ENCODE measurements at places on chromosomes 2 and 18.

DNA sequence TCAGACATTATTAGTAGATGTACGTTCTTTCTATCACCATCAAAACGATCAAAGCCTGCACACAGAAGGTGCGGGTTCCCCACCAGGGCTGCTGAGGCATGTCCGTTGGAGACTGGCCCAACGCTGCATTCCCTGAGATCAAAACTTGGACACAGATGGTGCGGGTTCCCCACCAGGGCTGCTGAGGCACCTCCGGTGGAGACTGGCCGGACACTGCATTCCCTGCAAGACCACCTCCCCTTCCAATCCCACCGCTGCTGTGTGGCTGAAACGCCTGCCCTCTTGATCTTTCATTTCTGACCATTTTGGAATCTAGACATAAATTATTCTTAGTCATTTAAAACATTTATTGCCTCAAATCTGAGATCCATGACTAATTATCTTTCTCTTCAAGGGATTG is 254.2 kb upstream of the SALL3 start:
- no peak for DNase-seq

GRCh38 chr2:74003494-74004211 is 18.9 kb downstream of the TET3 start:
- no peak for DNase-seq

DNA sequence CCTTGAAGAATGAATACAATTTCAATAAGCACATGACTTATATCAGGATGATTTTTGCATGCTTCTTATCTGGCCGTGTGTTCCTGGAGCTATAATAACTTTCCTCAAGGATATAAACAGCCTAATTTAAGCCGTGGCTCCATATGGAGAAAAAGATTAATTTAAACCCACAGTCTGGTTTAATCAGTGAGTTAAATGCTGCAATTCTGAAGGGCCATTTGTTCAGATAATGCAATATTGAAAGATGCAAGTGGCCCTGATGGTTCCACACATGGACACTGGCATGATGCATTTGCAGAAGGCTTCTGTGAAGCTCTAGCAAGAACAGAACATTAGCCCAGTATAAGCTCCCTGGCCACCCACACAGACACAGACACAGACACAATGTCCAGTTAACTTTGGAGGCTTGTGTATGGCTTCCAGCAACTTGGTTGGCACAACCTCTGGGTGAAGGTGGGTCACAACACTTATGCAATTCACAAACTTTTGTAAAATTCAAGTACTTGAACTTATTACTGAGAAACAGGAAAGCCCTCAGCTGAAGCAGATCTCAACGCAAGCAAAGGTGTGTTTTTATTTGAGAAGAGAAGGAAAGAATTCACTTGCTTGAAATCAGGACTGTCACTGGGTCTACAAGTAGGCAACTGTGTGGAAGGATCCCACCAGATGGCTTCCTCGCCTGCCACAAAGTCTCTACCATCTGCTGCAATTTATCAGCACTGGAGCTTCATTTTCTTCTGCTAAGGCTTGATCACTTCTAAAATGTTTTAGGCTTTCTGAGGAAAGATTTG is 63.3 kb downstream of the MDH1 start:
- no peak for DNase-seq

DNA sequence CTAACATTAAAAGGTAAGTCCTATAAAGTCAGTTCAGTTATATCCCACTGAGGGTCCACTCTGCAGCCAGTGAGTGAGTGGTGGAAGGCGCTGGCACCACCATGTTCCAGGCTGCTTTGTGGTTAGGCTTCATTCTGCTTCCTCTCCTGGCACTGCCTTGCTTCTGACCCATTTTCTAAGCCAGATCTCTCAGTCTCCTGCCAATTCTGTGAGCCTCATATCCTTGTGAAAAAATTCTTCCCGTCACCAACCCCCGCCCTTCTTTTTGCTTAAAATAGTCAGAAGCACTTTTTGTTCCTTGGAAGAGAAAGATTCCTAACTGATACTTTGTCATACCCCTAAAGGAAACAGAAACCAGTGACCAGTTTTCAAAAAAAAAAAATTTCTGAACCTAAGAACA is 139.8 kb upstream of the NCK2 start:
- no peak for DNase-seq

DNA sequence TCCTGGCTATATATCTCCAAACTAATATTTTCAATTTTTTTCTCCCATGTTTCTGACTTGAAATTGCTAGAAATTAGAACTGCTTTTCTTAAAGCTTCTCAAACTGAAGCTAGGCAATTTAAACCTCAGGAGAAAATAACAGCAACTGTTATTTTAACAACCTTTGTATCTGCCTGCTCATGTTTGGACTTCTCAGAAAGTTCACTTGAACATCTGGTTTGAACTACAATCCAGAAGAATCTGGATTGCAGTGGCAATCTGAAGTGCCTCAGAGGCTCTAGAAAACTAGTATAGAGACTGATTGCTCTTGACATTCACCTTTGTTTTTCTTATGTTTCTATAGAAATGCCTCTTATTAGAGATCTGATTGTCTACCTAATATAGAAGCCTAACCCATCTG is 64.1 kb downstream of the STAT4 start:
- DNase-seq, result no peak

DNA sequence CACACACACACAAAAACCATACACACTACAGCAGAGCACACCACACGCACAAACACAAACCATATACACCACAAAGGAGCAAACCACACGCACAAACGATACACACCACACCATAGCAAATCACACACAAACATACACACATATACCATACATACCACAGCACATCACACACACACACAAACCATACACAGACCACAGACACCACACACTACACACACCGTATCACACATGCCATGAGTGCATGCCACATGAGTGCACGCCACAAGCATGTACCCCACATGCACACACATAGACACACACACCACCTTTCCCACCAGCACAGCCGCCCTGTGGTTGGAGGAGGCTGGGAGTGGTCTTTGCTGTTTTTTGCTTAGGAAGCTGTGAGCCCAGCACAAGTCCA is 517.1 kb upstream of the MYT1L start:
- no peak for DNase-seq

DNA sequence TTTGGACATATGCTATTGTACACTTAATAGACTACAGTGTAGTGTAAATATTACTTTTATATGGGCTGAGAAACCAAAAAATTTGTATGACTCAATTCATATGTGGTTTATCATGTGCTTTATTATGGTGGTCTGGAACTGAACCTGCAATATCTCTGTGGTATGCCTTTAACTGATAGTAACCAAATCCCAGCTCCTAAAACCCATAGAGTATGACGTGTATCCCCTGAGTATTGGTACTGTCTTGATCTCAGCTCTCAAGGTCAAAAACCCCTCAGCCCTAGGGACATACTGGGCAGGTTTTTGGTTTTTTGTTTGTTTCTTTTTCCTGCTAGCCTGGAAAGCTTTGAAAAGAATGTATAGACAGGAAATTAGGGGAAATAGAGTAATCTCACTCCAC is 42.2 kb upstream of the ARHGAP15 start:
- DNase-seq, result no peak

GRCh38 chr2:186841940-186842339 is 7.0 kb downstream of the ZSWIM2 start:
- DNase-seq, result no peak

DNA sequence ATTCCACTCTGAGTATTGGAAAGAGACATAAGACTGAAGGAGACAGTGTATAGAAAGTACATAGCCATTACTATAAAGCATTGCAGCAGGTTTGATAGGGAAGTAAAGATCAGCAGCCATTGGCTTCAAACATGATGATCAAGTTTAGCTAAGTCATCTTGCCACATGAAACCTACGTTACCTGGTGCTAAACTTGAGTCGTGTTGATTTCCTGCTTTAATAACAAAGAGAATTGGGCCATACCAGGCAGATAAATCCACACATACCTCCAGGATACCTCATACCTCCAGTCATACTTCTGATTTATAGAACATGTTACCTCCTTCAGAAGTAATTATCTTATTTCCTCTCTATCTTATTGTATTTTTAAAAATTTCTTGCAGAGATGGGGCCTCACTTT is 10.3 kb upstream of the KYNU start:
- DNase-seq, result no peak

DNA sequence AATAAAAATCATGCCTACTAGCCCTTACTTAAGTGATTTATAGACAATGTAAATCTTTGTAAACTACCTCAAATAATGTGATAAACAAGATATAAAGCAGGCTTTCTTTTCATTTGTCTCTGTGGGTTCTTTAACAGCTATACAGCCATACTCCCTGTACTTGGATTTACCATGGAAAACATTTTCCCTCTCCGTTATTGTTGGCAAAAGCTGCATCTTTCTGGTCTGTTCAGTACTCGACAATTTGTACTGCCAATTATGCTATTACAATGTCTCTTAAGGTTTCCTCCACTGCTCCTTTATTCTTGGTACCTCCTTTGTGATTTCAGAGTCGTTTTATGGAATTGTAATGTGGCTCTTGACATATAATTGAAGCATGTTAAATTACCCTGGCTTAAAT is 426.3 kb upstream of the PKDCC start:
- DNase-seq, result no peak

DNA sequence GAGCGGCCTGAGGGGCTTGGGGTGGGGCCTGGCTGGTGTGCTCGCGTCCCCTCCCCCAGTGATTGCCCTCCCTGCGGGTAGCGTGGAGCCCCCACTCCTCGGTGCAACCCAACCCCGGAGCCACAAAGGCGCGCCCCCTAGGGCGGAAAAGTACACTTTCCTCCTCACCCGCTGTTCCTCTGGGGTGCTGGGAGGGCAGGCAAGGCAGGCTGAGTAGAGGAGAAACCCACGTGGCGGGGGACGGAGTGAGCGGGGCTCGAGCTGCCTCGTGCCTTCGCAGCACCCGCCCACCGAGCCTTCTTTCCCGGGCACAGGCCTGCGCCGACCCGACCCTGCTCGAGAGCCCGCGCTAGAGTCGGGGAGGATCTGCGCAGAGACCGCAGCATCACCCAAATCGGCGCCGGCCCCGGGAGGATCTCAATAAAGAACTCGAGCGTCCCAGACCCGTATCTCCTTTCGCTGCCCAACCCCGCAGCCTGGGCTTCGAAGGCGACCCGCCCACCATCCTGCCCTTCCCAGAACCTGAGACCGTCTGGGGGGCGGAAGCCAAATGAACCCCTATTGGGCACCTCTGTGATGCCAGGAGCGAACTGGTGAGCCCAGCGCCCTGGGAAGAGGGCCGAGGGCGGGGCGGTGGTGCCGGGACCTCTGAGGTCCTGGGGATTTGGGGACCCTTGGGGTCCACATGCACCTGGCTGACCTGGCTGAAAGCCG is 1.5 kb downstream of the UCN start:
- DNase-seq, result no peak

GRCh38 chr18:28823506-28824182 is 646.7 kb upstream of the CDH2 start:
- no peak for DNase-seq

DNA sequence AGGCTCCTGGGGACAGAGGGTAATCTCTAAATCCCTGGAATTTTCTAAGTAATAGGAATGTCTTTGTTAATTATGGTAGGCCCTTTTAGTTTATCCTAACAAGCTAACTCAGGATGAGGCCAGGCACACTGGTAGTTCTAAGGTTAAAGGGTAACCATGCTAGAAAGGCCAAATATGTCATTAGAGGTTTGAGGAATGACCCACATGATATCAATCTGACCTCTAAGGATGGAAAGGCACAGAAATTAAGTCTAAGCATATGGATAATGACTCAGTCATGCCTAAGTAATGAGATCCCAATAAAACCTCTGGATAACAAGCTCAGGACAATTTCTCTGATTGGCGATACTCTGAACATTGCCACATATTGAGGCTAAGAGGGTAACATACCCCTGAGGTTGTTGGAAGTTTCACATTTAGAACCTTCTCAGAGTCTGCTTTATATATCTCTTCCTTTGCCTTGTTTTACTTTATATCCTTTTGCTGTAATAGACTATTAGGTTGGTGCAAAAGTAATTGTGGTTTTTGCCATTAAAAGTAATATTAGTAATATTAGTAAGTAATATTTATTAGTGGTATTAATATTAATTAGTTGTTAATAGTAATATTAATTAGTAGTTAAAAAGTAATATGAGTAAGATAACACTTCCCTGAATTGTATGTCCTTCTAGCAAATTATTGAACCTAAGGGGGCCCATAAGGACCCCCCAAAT is 806.3 kb upstream of the GCFC2 start:
- no peak for DNase-seq

GRCh38 chr2:136236019-136236418 is 118.1 kb upstream of the CXCR4 start:
- no peak for DNase-seq

- no peak for DNase-seq
Observed at GRCh38 chr18:32328974-32329373, 139.1 kb downstream of the MEP1B start.

DNA sequence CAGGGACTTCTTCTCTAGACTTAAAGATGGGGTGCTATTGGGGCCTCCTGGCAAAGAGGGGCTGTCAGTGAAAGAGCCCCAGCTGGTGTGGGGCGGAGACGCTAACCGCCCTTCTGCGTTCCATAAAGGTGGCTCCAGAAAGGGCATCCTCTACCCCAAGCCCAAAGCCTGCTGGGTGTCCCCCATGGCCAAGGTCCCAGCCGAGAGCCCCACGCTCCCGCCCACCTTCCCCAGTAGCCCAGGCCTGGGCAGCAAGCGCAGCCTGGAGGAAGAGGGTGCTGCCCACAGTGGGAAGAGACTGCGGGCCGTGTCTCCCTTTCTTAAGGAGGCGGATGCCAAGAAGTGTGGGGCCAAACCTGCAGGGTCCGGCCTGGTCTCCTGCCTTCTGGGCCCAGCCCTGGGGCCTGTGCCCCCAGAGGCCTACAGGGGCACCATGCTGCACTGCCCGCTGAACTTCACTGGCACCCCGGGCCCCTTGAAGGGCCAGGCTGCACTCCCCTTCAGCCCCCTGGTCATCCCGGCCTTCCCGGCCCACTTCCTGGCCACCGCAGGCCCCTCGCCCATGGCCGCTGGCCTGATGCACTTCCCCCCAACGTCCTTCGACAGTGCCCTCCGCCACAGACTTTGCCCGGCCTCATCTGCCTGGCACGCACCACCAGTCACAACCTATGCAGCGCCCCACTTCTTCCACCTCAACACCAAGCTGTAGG is 15.2 kb downstream of the ARID5A start:
- DNase-seq, result no peak

DNA sequence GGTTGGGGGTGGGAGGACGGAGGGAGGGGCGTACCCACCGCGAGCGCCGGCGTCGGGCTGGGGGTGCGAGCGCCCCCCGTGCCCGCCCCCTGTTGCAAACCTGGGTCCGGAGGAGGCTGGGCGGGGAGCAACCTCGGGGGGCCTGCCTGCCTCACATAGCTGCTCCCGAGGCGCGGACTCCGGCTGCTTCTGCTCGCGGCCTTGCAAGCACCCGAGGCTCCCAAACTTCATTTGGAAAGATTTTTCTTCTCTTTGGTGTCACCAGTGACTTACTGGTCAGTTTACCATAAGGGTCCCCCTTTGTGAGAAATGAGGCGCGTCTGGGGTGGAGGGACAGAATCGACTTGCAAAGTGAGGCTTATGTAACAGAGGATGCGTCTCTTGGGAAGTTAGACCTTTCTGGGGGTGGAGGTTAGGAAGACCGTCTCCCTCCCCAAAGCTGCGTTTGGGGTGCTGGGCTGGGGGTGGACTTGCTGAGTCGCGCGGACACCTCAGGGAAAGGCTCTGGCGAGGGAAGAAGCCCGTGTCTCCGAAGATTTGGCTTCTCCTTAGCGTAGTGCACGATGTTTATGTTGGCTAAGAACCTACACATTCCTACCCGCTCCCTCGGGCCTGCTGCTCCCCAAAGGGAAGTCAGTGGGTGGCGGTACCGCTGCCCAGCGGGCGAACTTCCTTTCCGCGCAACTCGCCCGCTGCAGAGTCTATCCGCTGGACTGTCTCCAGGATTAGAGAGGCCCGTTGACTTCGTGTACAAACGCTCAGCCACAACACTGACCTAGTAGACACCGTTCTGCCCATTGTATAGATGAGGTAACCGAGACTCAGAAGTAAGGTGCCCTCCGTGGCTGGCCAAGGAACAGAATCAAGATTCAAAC is 559 bp downstream of the TMEM37 start:
- DNase-seq, result no peak

Measured in stimulated activated CD4-positive, alpha-beta T cell treated with anti-CD3 and anti-CD28 coated beads, Interleukin-1b, Interleukin-23, amount 100 ng/mL, for 1 hour (primary cell).